ENCODE measurements at places on chromosomes 2 and 18.

GRCh38 chr18:58766164-58766563 is 94.9 kb downstream of the MALT1 start:
- DNase-seq = no peak

GRCh38 chr18:49151482-49151881 is 200.7 kb upstream of the SMAD7 start:
- DNase-seq = no peak

DNA sequence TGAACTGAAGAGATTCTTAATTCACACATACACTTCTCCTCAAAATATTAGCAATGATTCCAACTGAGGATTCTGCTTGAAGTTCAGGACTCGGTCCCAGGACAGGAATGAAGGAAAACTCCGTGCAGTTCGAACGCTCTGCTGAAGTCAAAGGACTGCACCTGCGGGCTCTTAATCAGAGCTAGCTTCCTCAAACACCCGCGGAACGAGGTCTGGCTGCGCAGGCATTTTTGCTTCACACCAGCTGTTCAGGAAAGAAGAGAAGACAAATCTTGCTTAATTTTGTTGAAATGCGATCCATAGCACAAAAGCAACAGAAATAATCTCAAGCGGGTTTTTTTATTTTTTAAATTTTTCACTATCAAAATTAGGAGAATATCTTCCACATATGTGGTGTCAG is 175.6 kb downstream of the LAMA1 start:
- no peak for DNase-seq

- DNase-seq = no peak
Observed at GRCh38 chr2:188519136-188519535, 227.5 kb downstream of the GULP1 start.

GRCh38 chr2:241275910-241276309 is 39.6 kb downstream of the HDLBP start:
- no peak for DNase-seq

DNA sequence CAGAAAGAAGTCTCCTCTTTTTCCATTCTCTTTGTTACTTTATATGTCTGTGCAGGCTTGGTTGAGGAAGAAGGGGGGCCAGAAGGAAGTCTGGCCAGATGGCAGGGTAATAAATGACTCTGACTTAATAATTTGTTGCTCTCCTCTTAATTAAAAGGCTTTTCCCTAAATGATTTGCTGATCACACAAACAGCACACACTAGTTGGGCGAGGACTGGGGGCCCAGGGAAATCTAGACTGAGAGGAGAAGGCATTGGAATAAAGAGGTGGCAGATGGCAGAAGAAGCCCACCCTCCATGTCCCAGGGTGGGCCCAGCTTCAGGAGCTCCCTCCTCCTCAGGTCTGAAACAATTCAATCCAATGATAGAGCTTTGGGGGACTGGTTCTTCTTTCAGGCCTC is 12.7 kb upstream of the SMARCAL1 start:
- no peak for DNase-seq

- no peak for DNase-seq
Observed at GRCh38 chr18:41266616-41267015, 688.4 kb upstream of the PIK3C3 start.

- no peak for DNase-seq
Observed at GRCh38 chr2:44731505-44731904, 210.0 kb upstream of the SIX3 start.

- no peak for DNase-seq
Observed at GRCh38 chr18:62496262-62496661, 26.6 kb upstream of the ZCCHC2 start.

- DNase-seq = no peak
Observed at GRCh38 chr2:146451972-146452371, 1392.9 kb upstream of the ACVR2A start.

- DNase-seq = no peak
Observed at GRCh38 chr18:57077005-57077765, 69.7 kb upstream of the BOD1L2 start.

GRCh38 chr2:222903234-222904220 is 42.7 kb downstream of the ACSL3 start:
- no peak for DNase-seq

- peak; percentile 70 for DNase-seq
Observed at GRCh38 chr2:38037757-38038621, 38.0 kb downstream of the CYP1B1 start.

- DNase-seq = no peak
Observed at GRCh38 chr18:69895066-69896047, 52.3 kb downstream of the CD226 start.

DNA sequence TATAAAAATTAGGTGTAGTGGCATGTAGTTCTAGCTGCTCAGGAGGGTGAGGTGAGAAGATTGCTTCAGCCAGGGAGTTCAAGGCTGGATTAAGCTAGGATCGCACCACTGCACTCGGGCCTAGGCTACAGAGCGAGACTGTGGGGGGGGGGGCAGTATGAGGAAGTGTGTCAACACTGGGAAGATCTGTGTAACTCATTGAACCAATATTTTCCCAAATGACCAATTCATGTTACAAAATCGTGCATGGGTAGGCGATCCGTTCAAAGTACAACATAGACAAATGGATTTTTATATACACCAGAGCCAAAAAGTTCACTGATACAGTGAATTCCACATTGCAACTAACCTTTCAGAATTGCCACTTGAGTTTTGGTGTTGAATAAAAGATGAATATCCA is 8.1 kb downstream of the SMAD4 start:
- DNase-seq = no peak

DNA sequence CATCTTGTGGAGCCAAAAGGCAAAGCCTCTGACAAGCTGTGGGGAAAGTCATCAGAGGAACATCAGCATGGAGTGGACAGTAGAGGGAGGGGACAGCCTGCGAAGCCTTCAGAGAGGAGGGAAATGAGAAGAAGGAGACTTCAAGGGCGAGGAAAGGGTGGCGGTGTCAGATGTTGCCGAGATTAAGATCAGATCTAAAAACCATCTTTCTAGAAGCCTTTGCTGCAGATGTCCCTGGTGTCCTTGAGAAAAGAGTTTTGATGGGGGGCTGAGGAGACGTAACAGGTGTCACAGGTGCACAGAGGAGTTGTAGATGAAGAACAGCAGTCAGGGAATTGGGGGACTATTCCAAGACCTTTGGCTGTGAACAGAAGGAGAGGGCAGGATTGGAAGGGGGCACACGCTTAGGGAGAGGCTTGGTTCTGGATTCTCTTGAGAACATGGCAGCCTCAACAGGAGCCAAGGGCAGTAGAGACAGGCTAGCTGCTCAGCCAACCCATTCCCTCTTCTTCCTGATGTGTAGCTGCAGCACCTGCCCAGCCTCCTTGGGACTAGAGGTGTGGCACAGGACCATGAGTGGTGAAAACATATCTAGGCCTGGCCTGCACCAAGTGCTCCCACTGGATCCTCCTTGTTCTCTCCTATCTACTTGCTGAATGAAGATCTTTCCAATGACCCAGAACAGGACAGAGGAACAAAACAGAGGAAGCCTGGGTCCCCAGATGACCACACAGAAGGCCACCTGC is 22.7 kb upstream of the NCL start:
- no peak for DNase-seq
